SW 1271 (cell line): ENCODE measurements at places on chromosomes 11 and 22.

GRCh38 chr11:64998690-64999431 is 2.1 kb upstream of the BATF2 start:
- no peak for DNase-seq

DNA sequence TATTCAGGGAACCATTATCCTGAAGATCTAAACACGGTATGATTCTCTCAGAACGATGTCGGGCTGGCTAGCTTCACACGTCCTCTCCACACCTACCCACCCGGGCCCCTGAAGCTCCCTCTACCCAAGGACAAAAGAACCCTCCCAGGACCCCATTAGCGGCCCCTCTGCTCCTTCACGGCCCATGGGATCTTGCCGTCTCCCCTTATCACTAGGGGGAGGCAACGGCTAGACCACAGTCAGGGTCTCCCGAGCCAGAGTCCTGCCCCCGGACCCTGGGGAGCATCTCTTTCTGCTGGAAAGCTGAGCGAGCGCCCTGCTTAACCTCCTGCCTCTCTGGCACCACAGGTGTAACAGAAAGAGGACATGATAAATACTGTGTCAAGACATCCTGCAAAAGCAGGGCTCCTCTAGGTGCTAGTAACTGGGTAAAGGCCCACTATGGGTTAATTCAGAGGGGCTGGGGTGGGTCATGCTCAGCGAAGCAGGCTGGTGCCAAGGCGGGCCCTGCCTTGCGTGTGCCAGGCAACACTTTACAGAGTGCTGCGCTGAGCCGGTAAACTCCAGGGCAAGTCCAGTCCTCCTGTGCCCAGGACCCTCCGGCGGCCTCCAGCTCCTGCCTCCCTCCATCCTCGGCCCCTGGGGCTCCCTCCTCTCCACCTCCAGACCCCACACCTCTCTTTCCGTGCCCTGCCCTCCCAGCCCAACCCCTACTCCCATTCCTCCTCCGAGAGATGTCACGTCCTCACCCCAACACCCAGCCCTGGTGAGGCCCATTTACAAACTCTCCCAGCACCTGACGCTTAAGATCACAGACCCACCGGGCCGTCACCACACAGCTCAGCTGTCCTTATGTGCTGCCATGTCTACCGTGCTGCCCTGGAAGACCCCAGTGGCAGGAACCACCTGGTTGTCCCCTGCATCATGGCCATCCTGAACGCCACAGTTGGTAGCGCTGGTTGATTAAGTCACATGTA is 3.0 kb downstream of the TOLLIP start:
- no peak for DNase-seq

DNA sequence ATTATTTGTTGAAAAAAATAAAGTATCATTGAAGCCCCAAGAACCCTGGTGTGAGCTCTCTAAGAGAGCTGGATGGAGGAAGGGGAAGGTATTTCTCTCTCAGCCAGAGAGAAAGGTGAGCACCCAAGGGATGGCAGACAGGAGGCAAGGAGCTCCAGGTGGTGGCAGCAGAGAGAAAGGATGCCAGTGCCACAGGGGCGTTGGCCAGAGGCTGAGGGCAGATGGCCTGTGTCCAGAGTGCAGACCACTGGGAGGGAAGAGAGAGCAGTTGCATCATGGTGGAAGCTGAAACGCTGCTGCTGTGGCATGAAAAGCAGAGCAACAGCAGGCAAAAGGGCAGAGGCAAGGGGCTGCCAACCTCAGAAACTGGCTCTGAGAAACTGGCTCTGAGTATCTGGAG is 8.5 kb downstream of the SPON1 start:
- no peak for DNase-seq

- DNase-seq: no peak
These were observed 1.6 kb upstream of the DDX10 start for GRCh38 chr11:108663154-108663877.

- DNase-seq: no peak
These were observed 532.3 kb downstream of the SOX6 start for GRCh38 chr11:15824060-15824459.

DNA sequence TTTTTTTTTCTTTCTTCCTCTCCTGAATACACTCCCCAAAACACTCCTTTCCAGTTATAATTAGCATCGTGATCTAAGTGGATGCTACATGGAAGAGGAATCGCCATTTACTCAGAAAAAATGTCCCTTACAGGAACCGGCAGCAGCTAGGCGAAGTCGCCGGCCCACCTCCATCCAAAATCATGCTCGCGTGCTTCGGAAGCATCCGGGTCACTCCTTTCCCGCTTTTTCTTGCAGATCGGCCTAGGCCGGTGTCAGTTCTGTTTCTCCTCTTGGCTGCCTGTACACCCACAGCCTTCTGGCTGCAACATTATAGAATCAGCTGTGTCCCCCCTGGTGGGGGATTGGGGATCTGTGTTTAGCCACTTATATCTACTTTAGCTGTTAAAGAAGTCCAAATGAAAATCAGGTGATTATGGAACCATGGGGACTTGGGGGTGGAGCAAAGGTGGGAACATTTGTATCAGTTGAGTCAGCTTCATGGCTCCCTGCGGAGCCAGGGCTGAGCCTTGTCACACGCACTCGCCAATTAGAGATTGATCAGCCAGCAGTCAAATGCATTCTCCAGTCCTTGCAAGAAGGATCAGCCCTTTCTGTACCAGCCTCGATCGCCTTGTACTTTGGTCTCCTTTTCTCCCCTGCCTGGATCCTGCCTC is 36.3 kb downstream of the ASRGL1 start:
- no peak for DNase-seq

- DNase-seq: no peak
These were observed 29.0 kb downstream of the FBLN1 start for GRCh38 chr22:45531441-45532234.

DNA sequence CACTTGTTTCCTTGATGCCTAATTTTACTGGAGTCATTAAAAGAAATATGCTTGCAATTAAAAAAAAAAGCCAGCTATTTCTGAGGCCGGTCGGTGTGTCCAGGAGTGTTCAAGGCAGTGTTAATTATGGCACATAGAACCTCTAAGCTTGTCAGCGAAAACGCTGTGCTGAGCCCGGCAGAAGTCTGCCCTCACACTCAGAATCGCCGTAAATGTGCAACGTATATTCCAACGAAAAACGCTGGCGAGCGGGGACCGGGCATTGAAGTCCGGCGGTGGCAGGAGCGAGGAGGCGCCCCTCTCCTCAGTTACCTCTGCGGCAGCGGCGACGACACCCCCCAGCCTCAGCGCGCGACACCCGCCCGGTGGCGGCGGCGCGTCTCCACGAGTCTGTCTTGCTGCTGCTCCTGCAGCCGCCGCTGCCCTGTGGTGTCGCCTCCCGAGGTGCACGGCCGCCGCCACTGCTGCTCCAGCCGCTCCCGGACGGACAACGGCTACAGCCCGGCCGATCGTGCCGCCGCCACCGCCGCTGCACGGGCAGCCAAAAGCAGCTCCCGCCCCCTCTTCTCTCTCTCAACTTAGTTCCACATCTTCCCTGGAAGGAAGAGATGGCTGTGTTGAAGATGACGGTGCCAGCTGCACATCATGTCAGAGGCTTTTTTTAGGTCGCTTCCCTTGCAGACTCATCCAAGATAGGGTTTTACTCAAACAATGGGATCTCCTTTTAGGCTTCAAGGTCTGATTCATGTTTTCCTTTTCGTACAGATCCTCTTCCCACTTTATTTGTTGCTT is 56.0 kb downstream of the JAM3 start:
- no peak for DNase-seq

- DNase-seq: no peak
These were observed 76.9 kb upstream of the ANO1 start for GRCh38 chr11:70001246-70001645.

GRCh38 chr11:73869332-73869949 is 7.2 kb downstream of the COA4 start:
- no peak for DNase-seq

DNA sequence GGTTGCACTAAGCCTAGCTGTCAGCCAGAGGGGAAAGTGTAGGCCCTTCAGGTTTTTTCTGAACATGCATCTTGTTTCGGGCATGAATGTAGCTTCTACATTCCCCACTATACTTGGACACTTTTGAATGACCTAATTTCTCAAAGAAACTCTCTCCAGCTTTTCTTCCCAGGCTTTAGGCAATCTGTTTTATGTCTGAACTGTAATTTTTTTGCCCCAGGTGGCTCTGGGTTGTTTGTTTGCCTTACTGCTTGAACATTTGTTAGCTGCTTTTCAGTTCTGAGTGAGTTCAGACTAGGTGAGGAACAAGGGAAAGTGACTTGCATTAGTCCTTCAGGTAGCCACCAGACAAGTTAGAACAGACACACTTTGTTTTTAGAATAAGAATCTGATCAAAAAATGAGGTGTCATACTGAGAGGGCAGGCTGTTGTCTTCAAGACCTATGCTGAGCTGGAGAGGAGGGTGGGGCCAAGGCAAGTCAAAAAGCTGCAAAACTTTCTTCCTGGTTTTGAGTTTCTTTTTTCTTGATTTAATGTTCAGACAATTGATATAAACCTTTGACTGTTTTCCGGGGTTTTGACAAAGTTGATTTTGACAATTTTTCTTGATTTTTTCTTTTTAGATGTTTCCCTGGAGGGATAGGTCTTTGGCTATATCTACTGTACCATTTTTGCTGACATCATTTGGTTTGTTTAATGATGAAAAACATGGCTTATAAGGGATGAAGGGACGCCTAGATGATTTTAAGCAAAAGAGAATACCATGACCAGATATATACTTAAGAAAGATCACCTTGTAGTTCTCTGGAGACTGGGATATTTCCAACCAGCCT is 182.8 kb downstream of the WNT11 start:
- DNase-seq: no peak

GRCh38 chr22:49026494-49027367 is 800.9 kb downstream of the BRD1 start:
- DNase-seq: no peak

- DNase-seq: no peak
These were observed 50.0 kb downstream of the FAM168A start for GRCh38 chr11:73547706-73548595.

DNA sequence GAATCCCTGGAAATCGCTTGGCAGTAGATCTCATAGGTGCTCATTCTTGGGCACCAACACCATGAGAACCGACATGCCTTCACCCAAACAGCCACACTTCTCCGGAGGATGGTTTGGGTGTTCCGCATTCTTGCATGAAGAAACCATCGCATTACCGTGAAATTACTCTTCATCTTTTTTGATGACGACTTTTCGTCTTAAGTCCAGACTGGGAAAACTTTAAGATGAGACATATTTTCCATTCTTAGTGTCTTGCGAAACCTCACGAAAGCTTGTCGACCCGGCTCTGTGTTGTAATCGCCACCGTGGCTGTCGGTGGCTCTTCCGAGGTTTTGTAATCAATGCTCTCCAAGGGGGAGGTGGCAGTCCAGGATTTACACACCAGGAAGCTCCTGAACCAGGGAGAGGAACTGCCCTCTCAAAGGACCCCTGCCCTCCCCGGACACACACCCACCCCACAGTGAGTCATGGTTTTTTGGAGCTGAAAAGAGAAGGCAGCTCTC is 1.7 kb downstream of the TOM1 start:
- DNase-seq: peak; percentile 51

DNA sequence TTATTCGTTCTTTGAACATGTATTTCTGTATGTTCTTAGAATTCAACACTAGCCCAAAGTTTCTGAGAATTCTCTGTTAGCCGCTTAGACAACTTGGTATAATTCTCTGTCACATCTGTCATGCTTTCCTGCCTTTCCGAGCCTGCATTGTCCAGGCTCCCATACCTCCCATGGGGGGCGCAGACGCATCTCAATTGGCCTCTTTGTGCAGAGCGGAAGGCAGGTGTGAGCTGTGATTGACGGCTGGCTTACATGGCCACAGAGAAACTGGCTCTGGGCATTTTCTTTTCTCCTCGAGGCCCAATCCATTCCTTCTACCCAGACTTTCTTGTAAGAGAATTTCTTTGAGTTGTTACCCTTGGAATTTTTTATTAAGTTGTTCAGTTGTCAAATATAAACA is 132.7 kb upstream of the SESN3 start:
- DNase-seq: no peak

DNA sequence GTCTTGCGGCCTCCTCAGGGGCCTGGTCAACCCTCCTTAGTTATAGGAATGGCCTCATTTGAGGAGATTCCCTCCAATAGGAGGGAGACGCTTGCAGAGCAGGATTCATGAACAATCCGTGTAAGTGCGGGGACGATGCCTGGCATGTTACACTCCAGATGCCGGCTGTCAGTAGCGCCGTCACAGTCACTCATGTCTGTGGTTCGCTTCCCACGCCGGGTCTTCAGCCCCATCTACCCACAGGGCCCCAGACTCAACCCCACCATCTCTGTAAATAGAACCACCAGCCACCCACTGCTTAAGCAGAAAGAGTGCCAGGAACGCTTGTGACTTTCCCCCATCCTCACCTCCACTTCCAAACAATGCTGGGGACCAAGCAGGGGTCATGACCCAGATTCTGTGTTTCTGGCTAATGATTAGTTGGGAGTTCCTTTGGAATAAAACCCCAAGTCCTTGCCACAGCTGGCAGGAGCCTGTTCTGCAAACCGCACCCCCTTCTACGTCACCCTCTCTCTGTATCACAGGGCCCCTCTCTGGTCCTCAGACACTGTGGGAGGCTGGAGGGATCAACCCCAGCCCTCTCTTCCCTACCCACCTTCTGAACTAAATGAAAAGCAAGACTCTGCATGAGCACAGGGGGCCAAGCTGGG is 38.8 kb upstream of the TOLLIP start:
- no peak for DNase-seq

DNA sequence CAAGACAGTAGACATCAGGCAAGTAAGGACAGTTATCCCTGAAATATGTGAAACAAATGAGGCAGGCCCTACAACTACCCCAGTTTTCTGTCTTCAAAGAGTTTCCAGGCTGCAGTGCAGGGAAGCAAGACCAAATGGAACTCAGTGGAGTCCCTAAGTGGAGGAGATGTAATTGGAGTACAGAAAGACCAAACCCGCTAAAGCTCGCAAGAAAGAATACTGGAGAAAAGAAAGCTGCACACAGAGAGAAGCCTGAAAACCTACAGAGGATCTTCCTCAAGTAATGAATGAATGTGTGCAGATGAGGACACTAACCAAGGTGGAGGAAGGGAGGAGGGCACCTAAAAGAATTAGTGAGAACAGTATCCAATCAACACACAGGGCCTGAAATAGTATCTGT is 1.3 kb upstream of the OR56A3 start:
- no peak for DNase-seq

DNA sequence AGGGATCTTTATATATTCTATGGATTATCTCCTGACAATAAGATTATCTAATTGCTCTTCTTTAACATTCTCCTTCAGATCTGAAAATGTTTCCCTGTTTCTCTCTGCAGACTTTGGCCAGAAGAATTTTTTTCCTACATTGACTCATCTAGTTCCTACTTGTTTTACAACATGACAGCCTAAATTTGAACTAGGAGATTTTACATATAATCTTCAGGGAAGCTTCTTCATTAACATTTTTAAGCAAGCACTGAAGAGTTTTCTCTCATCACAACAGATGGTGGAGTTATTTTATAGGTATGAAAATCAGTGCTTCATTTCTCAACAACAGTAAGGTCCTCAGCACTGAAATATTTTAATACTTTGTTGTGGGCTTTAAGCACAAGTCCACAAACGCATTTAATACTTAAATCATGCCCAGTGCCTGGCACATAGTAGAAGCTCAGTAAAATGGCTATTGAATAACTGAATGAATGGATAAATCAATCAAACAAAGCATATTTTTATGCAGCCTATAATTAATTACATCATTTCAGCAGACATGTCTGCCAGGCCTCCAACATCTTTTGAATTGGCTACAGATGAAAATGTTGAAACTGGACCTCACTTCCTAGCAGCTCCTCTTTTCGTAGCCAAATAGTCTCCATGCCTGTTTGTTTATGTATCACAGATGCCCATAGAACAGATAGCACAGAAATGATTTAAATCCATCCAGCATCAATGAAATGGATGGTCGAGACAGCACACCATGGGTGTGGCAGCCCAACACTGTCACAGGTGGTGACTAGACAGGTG is 117.3 kb upstream of the POU2AF2 start:
- DNase-seq: no peak

GRCh38 chr11:2393941-2394817 is 6.4 kb upstream of the TSSC4 start:
- no peak for DNase-seq
